ENCODE measurements at places on chromosomes 16 and 17. TPM values are rescaled to one million over a fixed set of nuclear protein-coding genes. Genes with fewer than 3 reads are reported as not detected.

GRCh38 chr16:73071131-73071940 lies 23.4 kb upstream of the ZFHX3 start:
- DNase-seq = no peak

DNA sequence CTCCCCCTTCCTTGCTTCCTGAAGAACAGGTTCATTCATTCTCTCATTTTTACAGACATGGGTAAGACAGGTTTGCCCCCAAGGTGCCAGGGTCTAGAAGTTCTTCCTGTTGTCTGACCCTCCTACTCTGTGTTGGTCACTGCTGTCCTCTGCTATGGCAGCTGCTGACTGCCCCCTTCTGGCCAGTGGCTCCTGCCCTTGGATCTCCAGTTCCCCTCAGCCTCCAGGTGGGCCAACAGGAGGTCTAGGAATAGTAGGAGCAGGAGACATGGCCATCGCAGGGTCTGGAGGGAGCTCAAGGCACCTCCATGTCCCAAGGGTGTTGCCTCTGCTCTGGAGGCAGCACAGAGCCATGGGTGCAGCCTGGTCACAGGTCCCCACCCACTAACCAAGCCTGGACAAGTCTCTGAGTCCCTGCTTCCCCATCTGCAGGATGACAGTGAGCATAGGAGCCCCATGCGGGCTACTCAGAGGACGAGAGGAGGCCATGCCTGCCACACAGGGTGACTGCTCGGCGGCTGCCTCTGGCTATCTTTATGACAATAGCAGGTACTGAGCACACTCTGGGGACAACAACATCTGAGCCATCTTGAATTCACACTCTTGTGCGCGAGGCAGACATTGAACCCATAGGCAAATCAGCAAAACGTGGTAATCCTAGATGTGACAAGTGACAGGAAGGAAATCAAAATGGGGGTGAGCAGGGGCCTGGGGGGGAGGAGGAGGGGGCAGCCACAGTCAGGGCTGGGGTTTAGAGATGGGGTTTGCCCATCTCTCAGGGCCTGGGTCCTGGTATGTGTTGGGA lies 27.0 kb upstream of the NXPH3 start:
- peak; percentile 37 for DNase-seq

DNA sequence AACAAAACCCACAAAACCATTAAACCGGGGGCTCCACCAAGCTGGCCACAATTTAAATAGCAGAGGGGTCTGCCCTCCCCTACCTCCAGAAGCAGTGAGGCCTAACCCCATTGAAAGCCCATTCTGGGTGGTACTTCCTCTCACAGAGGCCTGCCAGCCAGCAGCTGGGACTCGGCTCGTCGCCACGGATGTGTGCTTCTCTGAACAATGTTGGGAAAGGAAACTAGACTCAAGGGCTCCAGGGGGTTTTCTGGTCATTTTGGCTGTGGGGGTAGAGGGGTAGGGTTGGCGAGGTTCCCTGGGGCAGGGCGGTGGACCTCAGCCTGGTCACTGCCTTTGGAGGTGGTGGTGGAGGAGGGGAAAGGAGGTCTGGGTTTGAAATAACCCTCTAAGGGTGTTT lies 4.7 kb upstream of the PLCG2 start:
- no peak for DNase-seq

Gene PRSS22
- 0.24 TPM for total RNA-seq

DNA sequence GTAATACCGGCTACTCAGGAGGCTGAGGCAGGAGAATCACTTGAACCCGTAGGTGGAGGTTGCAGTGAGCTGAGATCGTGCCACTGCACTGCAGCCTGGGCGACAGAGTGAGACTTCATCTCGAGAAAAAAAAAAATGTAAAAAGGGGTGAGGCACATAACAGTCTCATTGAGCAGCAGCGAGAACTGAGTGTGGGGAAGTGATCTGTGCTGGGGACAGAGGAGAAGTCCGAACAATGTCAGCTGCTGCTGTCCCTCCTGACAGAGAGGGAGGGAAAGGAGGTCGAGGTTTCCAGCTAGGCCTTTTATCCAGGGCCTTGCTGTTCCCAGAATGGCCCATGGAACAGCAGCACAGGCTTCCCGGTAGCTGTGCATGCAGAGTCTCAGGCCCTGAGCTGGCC lies 14.0 kb downstream of the C16orf74 start:
- no peak for DNase-seq

GRCh38 chr17:45256114-45256966 lies 5.6 kb downstream of the SPATA32 start:
- DNase-seq = no peak

- DNase-seq = peak; percentile 87
Observed at GRCh38 chr17:68182940-68183551, 64.8 kb upstream of the AMZ2 start.

Gene KRTAP4-4
- total RNA-seq = not detected

Gene TP53TG3C
- total RNA-seq = not detected

- DNase-seq = peak; percentile 82
Observed at GRCh38 chr17:78933025-78933958, 8.1 kb upstream of the TIMP2 start.

DNA sequence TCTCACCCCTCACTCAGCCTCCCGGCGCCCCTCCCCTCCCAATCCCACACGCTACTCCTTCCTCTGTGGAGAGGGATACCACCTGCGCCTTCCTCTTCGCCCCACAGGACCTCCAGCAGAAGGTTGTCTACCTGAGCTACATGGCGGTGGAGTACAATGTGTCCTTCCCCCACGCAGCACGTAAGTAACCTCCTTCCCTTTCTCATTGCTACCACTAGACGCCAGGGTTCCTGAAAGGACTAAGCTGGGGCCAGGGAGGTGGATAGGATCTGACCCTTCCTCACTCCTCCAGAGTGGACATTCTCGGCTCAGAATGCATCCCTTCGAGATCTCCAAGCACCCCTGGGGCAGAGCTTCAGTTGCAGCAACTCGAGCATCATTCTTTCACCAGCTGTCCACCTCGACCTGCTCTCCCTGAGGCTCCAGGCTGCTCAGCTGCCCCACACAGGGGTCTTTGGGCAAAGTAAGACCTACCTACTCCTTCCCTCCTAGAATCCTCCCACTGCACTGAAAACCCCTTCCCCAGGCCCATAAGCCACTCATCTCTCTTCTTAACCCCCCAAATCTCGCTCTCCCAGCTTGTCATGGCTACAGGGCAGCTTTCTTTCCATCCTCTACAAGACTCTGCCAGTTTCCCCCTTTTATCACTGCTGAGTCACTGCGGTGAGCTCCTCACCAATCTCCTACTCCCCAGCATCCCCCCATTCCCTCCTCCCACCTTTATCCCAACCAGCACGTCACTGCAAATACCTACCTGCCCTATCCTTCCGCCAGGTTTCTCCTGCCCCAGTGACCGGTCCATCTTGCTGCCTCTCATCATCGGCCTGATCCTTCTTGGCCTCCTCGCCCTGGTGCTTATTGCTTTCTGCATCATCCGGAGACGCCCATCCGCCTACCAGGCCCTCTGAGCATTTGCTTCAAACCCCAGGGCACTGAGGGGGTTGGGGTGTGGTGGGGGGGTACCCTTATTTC lies 1.5 kb downstream of the CD68 start:
- DNase-seq = no peak

DNA sequence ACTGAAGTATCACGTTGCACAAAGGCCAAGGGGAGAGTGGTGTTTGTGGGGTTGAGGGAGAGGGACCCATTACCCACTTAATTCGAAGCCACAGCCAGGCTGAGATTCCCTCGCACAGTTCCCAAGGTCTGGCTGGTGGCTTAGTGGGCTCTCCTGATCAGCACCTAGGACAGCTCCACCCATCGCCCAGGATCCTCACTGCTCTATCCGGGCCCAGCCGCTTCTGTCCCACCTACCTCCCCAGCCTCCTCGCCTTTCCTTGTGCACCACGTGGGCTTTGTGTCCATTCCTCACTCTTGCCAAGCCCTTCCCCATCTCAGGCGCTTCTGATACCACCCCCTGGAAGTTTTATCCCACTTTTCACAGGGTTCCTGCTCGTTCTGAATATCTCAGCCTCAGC lies 163.5 kb downstream of the CCT6B start:
- peak; percentile 40 for DNase-seq

Gene CPHXL2
- not detected for total RNA-seq

- no peak for DNase-seq
Observed at GRCh38 chr16:66681676-66682075, 14.9 kb downstream of the CMTM4 start.

Gene ZNF598
- total RNA-seq = 67.6 TPM

Gene SLC16A11
- total RNA-seq = 1.4 TPM

DNA sequence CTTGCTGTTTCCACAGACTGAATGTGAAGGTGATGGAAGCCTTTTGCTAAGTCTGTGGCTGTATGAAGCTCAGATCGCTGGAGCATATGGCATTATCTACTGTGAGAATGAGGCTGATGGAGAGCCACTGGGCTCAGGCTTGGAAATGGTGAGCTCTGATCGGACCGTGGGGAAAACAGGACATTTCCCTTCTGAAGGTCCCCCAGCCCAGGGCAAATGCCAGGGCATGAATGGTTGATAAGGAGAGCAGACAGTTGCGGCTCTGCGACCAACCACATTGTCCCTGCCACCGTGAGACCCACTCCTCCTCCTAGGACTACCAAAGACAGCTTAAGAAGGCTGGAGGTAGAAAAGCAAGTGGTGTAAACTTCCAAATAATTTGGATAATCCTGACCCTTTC lies 4.7 kb upstream of the CUEDC1 start:
- no peak for DNase-seq

DNA sequence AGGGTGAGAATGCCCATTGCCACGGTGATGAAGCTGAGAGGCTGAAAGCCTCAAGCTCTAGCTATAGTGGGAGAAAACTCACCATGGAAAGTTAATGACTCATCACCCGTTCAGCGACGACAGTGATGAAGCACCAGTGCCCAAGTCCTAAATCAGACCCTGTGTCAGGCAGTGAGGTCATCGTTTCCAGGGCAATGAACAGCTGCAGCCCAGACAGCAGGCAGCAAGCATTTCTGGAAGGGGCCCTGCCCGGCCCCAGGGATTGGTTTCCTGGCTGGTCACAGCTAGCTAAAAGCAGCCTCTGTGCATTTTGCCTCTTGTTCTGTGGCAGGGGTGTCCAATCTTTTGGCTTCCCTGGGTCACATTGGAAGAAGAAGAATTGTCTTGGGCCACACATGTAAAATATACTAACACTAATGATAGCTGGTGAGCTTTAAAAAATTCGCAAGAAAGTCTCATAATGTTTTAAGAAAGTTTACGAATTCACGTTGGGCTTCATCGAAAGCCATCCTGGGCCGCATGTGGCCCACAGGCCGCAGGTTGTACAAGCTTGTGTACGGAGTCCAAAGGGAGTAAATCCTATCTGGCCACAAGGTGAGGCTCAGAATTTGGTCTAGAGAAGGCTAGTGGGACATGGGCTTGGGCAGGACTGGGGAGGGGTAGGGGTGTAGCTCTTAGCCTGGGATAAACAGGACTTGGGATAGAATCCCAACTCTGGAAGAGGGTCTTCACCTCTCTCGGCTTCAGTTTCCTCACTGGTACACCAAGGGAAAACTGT lies 40.6 kb downstream of the MIS12 start:
- peak; percentile 86 for DNase-seq

GRCh38 chr16:78227855-78228254 lies 128.4 kb downstream of the WWOX start:
- no peak for DNase-seq

Gene HOXB3
- 2.6 TPM for total RNA-seq

DNA sequence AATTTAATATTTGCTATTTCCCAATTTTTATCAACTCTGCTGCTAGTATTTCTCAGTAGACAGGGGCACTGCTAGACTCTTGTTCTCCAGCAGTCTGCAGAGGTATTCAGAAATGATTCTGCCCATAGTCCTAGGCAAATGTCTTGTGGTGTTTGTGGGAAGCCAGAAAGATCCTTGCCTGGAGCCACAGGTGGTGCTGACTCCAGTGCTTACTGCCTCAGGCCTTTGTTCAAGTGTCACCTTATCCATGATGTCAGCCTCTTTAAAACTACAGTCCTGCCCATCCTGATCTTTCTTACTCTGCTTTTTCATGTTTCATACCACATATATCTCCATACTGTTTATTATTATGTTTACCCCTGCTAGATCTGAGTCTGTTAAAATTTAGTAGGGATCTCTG lies 26.5 kb downstream of the ZSWIM7 start:
- DNase-seq = no peak

- DNase-seq = no peak
Observed at GRCh38 chr17:76152591-76152990, 11.5 kb upstream of the FOXJ1 start.

- DNase-seq = no peak
Observed at GRCh38 chr17:40312893-40313667, 4.1 kb downstream of the RARA start.

Gene SOST
- total RNA-seq = not detected

Gene CHAD
- not detected for total RNA-seq

DNA sequence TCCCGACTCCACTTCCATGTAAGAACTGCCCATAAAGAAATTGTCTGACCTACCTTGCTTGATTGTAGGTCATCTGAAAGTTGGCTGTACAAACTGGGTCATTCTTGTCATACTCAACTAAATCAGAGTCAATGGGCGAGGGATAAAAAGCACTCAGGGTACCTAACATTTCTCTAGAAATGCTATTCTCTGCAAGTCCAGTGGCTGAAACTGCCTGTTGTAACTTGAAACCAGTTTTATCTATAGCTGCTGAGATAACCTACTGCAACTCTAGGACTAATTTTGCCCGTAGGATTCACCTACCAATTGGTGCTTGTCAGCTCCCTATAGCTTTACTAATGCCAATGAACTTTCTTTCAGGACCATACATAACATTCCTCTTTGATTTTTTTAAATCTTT lies 100.1 kb upstream of the GRIN2A start:
- no peak for DNase-seq

GRCh38 chr17:76427501-76428231 lies 25.3 kb downstream of the UBE2O start:
- DNase-seq = no peak

- no peak for DNase-seq
Observed at GRCh38 chr17:17587614-17588337, 3.7 kb downstream of the PEMT start.

GRCh38 chr17:30414486-30414885 lies 35.8 kb downstream of the CPD start:
- no peak for DNase-seq

- DNase-seq = no peak
Observed at GRCh38 chr17:55390364-55390977, 31.2 kb downstream of the MMD start.

Gene LRRC37A
- total RNA-seq = 4.1 TPM

Gene TMEM204
- total RNA-seq = 14.8 TPM

- peak; percentile 26 for DNase-seq
Observed at GRCh38 chr16:19130852-19131824, 17.4 kb downstream of the ITPRIPL2 start.

Gene CD300A
- 11.3 TPM for total RNA-seq

- DNase-seq = no peak
Observed at GRCh38 chr17:30312226-30312625, 20.5 kb upstream of the BLMH start.

DNA sequence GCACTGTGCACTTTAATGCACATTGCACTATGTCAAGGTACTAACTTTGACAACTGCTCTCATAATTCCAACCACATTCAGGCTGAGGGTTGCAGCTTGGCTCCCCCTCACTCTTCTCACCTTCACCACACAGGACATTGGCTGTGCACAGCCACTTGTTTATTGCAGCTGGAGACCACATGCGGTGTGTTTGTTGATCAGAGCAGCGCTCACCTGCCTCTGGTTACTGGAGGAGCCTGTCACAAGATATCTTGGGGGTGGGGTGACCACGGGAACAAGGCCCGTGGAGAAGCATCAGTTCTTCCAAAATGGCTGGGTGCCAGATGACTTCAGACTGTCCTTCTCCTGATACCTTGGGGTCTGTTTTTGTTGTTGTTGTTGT lies 10.6 kb upstream of the CCL5 start:
- DNase-seq = peak; percentile 60

- DNase-seq = no peak
Observed at GRCh38 chr16:67800338-67800926, 5.9 kb downstream of the RANBP10 start.

All from activated CD4-positive, alpha-beta memory T cell treated with anti-CD3 and anti-CD28 coated beads for 36 hours (primary cell).